ENCODE measurements at places on chromosomes 1 and 21.

DNA sequence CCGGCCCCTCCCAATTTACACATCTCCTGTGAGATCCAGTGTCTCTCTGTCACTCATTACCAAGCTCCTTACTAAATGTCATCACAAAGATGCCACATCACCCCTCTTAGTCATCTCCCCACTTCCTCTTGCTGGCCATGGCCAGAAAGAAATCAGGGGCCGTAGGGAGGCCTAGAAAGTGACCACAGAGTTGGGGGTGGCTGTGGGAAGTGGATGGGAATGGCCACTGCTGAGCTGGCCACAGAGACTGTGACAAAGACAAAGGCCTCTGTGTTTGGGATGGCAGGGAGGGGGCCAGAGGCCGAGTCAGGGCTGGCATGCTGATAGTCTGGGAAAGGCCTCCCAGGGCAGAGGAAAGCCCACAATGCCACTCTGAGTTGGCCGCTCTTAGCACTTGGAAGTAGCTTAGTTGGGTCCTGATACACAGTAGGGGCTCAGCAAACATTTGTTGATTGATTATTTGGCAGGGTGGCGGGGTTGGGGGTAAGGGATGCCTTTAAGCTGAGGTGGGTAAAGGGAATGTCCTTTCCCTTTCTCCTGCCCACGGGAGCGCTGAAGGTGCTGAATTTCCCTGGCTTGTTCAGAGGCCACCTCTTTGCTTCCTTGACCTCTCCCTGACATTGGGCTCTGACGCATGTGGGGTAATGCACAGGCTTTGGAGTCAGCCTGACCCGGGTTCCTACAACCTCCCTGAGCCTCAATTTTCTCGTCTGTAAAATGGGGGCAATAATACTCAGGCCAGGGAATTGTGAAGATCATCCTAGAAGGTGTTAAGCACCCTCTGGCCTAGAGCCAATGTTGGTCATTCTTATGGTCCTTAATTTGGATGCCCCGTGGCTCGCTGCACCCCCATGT, 13.2 kb downstream of the NAV1 start:
- no peak for DNase-seq

- no peak for DNase-seq
Measured at GRCh38 chr1:230979952-230980351, 1.1 kb downstream of the ARV1 start.

- DNase-seq: no peak
Measured at GRCh38 chr1:152115344-152115743, at the start of gene TCHH. TSS of gene TCHH (minus strand) at chr1:152115444. CDS start at chr1:152114080, 1,364 bp downstream.

DNA sequence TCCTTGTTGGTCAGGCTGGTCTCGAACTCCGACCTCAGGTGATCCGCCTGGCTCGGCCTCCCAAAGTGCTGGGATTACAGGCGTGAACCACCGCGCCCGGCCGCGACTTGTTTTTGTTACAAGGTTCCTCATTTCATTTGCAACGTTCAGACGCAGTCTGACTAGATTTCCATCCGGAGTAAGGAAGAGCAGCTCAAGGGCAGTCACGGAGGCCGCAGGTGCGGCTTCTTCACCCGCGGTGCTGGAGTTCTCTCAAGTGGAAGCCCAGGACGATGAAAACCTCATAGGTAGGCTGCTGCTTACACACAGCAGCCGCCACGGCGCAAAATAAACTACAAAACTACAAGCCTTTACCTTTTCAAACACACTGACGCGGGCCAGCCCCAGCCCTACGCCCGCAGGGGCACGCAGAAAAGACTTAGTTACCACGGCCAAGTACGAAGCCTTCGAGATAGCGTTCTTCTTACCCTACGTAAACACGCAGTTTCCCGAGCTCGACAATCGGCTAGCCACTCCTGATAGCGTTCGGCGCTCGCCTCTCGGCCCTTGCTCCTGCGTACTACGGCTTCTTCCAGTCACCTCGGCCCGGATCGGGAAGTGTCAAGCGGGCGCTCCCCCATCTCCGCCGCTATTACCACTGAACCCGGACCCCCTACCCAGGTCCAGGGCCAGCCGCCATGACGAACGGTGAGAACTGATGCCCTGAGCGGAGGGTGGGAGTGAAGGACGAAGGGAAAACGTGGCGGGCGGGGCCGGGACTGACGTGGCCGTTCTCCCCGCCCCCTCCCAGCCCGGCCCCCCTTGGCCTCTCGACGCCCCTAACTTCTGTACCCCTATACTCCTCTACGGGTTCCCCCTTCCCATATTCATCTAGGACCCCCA, at the start of gene TMEM167B:
Gene TMEM167B, plus strand, starts transcription at position 569 of the 882 bp plus-strand sequence. Its CDS starts 109 bp downstream, at position 678.
- peak; percentile 93 for DNase-seq

DNA sequence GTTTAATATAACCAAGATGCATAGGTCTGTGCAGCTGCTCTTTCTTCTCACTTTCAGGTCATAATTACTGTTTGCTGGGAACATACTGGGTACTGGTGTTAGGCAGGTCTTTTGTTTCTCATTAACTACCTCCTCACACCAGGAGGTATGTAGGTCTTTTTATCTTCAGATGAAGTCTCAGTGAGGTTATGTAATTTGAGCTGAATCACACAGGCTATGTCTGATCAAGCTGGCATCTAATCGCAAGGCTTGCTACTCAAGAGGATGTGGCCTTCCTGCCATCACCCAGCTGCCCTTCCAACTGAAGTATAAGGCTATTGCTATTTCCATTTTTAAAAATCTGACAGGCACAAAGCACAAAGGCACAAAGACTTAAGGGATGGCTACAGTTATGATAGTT, 96.4 kb downstream of the RUNX1 start:
- no peak for DNase-seq

DNA sequence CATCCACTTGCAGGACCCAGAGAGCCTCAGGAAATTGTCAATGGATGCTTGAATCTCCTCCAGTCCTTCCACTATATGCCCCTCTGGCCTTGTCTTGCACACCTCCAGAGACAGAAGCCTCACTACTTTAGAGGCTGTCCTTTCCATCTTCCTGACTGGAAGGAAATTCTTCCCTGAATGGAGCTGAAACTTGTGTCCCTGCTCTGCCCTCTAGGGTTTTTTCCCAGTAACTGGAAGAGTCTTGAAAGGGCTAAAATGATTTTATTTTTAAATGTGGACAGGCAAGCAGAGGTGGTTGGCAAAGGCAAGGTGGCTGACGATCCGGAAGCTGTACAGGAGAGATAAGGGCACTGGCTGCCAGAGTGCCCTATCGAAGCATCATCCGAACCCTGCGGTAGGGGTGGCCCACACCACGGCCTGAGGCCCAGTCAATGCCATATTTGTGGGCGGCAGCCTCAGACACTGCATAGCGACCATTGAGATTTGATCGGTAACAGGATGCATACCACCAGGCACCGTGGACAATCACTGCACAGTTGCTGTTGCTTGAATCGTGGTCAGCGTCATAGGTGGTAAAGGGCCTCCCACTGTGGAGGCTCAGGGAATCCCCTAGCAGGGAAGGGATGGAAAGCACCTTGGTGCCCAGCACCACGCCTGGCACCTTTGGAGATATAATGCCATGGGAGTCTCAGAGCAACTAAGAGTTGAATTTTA, 2.3 kb upstream of the MAP3K6 start:
- no peak for DNase-seq

GRCh38 chr1:12035312-12035711, 16.0 kb downstream of the MIIP start:
- no peak for DNase-seq

GRCh38 chr1:64872067-64872466, 94.3 kb downstream of the JAK1 start:
- no peak for DNase-seq

GRCh38 chr1:59071876-59072582, 224.9 kb upstream of the FGGY start:
- DNase-seq: peak; percentile 29

DNA sequence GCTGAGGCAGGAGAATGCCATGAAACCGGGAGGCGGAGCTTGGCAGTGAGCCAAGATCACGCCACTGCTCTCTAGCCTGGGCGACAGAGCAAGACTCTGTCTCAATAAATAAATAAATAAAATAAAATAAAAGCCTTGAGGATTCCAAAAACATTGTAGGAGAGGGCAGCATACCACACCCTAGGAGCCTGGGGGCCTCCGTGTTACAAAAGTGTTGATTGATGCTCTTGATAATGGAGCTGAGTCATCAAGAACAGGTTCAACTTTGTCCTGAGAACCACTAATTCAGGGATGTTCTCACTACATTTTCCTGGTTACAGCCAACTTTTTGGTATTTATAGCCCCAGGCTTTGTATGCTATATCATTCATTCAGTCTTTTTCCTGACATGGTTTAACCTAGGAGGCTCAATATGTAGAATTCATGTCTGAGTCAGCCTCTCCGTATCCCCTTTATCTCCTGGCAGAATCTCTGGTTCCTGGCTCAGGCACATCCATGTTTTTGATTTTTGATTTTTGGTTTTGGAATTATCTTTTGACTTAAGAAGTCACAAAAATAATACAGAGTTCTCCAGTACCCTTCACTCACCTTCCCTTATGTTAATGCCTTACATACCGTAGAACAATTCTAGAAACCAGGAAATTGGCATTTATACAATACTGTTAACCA, 69.4 kb downstream of the LRRC8D start:
- DNase-seq: no peak

DNA sequence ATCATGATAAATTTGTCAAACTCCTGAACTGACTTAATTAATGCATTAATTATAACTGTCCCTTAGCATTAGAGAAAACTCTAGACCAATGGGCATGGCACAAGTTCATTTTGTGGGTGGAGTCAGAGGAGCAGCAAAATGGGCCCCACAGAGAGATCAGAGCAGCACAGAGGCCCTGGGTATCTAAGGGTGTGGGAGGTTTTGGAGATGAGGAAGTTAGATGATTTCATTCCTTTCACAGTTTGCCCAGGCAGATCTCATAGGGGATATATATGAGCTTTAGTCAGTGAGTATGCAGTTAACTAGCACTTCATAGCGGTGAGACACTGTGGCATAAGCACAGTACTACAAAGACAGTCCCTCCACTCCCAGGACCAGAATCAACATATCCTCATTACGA, 117.3 kb downstream of the MAB21L3 start:
- DNase-seq: no peak

DNA sequence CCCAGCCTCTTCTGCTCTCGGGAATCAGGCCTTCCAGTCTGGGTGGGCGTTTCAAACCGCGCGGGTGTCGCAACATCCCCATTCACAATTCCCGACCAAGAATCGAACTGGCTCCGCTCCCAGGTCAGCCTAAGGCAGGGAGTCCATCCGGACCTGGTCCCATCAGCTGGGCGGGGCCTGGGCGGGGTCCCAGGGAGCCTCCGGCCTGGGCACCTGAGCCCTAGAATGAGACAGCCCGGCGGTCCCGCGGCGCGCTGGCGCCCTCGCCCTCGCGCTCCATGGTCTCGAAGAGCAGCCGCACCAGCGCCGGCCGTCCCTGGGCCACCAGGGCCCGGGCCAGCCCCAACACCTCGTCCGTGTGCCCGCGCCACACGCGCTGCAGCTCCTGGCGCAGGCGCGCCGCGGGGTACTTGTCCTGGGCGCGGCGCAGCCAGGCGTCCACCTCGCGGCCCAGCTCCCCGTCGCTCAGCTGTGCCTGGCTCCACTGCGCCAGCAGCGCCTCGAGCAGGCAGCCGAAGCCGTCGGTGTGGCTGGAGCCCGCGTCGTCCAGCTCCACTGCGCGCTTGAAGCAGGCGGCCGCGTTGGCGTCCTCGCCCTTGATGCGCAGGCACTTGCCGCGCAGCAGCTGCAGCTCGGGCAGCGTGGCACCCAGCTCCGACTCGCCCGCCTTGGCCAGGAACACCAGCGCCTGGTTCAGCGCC, 16.9 kb upstream of the PARS2 start:
- DNase-seq: no peak

GRCh38 chr1:245441689-245442088, 286.9 kb downstream of the KIF26B start:
- no peak for DNase-seq

DNA sequence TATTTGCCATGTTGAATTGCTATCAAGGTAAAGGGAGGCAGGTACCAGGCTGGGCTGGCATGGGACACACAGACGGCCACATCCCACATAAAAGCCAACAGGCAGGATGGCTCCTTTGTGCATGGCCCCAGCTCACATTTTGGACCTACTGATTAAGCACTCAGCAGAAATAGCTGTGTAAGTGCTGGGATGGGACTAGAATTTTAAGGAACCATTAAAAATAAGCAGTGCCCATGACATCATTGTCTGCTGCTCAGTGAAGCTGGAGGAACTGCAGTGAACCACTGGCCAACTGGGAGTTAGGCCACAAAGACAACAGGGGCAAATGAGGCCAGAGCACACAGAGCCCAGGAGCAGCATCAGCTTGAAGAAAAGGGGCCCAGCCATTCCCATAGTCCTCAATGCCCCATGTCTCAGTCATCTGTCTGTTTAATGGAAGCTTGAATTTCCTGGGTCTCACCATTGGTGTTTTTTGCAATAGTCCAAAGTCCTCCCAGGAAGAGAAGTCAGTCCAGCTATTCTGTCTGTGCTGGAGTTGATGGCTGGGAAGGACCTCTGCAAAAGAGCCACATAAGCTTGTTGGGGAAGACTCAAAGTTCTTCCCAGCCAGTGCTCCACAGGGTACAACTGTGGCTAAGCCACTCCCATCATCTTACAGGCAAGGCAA, 45.3 kb upstream of the TNR start:
- no peak for DNase-seq

- DNase-seq: peak; percentile 91
Measured at GRCh38 chr21:35026617-35027562, 22.2 kb downstream of the RUNX1 start.

DNA sequence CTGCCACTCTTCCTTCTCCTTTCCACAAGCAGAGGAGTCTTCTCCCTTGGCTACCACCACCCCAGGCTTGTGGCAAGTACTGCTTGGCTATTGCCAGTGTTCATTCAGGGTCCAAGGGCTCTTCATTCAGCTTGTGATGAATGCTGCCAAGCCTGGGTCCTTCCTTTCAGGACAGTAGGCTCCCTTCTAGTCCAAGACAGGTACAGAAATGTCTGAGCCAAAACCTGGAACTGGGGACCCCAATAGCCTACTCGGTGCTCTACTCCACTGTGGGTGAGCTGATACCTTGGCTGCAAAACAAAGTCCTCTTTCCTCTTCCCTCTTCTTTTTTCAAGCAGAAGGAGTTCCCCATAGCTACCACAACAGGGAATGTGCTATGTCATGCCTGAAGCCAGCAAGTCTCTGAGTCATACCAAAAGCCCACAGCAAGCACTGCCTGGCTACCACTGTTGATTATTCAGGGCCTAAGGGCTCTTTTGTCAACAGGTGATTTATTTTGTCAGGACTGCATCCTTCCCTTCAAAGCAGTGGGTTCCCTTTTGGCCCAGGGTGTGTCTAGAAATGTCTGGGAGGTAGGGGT, 268.9 kb downstream of the HHAT start:
- DNase-seq: no peak

- DNase-seq: no peak
Measured at GRCh38 chr1:234716908-234717375, 107.0 kb upstream of the IRF2BP2 start.

- no peak for DNase-seq
Measured at GRCh38 chr1:221161571-221162041, 282.4 kb downstream of the HLX start.

- DNase-seq: no peak
Measured at GRCh38 chr1:244779410-244779809, 56.0 kb upstream of the COX20 start.
